HS-27A (cell line): ENCODE measurements at places on chromosomes 7 and 10.

DNA sequence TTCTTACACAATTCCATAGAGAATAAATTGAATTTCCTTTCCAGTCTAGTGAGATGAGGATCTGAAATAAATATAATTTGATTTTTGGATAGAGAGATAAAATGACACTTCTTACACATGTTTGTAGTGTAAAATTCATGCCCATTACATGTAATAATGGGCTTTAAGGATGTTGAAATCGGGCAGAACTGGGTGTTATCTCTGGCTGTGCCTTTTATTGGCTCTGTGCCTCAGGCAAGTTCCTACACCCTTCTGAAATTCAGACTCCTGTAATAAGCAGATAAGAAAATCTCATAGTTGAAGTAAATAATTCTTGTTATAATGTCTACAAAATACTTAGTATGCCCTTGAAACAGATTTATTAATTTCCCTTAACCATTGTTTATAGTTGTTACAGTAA lies 125.6 kb downstream of the SEMA3A start:
- no peak for DNase-seq

DNA sequence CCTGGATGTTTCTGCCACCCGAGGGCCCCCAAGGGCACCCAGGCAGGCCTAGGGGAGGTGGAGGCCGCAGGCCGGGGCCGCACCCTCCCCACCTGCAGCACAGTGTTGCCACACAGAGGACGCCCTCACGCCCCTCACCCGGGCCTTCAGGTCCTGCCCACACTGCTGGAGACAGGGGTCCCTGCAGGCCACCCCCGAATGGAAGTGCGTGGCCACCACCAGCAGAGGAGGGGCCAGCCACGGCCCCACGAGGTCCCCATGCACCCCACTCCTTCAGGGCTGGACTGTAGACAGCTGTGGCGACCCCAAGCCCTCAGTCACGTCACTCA lies 35.4 kb downstream of the ADAP1 start:
- DNase-seq = no peak

DNA sequence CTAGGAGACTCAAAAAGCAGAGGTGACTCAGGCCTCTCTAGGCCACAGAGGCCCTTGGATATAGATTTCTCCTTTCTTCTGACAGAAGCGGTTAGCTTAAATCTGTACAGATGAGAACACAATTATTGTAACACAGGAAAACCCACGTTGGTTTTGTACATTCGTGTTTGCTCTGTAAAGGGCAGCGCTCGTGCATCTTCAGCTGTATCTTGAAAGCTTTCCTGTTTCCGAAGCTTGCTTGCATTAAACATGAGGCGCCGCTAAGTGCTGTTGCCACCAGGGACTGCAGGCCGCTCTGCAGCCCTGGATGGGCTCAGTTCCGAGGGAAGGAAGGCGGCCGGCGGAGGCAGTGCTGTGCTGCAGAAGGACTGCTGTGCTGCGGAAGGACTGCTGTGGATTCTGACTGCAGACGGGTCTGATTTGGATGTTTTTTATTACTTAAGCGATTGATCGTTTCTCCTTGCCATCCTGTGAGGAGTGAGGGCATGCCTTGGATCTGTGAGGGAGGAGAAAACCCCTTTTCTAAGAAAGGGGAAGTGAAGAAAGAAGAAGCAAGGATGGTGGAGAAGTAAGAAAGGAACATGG lies 53.3 kb downstream of the FHIP2A start:
- no peak for DNase-seq

DNA sequence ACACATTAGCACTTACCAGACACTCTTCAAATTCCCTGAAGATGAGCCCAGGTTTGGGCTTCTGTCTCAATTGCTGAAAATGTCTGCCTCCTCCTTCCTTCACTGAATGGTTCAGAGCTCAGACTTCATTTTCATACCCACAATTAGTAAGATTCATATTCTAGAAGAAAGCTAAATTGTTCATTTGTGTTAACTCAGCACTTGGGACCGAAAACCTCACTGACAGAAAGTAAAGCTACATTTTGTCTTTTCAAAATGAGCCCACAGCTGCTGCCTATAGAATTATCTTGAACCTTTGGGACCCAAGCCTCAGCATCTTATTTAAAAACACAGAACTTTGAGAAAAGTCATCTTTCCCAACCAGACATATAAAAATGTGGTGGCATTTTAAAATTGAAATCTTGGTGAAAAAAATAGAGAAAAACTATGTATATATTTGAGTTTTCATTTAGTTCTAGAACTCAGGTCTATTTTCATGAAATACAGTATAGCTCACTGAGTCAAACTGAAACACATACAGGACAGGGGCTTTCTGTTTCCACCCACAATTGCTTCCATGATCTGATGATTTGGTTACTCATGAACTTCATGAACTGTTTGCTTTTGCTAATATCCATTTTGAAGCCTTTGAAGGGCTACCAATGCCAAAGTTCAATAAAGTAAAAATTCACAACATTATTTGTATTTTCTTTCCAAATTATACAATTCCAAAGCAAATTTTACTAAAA lies 119.1 kb upstream of the PFKP start:
- DNase-seq = no peak
